ENCODE measurements at places on chromosomes 6 and 20.

GRCh38 chr6:23301556-23301955 is 732.2 kb downstream of the HDGFL1 start:
- DNase-seq, result no peak

DNA sequence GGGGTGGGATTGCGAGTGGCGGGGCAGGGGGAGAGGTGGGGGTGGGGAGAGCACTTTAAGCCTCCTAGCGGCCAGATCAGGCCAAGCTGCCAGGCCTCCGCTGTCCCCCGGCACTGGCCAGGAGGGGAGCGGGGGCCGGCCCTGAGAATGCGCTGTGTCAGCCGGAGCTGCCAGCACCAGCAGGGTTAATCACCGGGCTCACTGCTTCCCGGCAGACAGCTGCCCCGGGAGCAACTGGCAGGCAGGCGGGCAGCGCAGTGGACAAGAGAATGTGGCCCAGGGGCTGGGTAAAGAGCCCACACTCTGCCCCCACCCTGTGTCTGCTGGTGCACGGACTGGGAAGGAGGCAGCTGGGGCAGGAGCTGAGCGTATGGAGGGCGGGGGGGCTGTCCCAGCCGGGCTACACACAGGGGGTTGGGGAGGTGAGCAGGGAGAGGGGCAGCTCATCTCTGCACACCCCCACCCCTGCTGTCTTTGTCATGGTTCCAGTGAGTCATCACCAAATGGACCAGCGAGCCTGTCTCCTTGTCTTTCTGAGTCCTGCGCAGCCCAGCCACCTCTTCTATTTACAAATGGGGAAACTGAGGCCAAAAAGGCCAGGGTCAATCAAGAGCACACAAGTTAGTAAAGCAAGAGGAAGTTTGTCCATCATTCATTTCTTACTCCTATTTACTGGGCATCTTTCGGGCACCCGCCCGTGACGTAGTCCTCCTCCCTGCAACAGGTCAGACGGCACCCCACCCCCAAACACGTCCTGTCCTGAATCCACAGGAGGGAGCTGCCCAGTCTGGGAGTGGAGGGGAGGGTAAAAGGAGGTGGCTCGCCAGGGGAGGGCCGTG is 2.1 kb upstream of the LAMA5 start:
- no peak for DNase-seq

DNA sequence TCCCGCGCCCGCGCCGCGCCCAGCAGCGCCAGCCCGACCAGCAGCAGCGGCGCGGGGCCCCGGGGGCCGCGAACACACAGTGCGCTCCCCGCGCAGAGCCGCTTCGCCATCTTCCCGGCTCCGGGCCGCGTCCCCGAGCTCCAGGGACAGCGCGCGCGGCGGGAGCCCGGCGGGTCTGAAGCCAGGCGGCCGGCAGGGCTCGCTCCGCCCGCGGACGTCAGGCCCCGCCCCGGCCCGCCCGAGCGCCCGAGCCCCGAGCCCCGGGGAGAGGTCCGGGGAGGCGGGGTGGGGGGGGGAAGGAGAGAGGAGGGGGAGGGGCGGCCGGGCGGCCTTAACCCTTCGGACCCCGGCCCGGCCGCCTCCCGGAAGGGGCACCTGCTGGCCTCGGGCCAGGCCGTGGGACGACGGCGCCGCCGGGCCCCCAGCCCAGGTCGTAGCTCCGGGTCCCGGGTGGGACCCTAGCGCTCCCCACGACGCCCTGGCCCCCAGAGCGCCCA is at the start of gene LAMA5:
Gene LAMA5 (minus strand): TSS at position 177 of the 497 bp plus-strand sequence. CDS start 67 bp downstream, at position 110.
- DNase-seq, result no peak

GRCh38 chr6:7805078-7805849 is 79.4 kb downstream of the BMP6 start:
- no peak for DNase-seq

DNA sequence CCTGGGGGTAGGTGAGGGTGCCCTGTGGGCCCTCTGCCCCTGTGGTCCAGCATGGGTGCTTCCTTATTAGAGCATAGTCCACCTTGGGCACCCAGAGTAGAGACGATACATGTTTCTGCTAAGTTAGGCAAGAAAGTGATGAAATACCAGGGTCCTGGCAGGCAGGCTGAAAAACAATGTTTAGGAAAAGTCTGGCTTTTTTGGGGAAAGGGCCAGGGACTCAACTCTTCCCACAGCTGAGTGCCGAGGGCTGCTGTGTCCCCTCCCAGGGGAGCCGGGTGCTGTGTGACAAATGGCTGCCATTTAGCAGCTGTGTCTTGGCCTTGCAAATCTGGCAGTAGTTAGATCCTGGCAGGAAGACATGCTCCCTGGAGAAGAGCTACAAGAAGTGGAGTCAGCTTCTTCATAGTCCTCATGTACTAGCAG is 61.5 kb downstream of the RREB1 start:
- DNase-seq, result no peak

GRCh38 chr6:9168669-9169068 is 733.3 kb upstream of the SLC35B3 start:
- no peak for DNase-seq

GRCh38 chr6:149728499-149729234 is 10.8 kb upstream of the LATS1 start:
- DNase-seq, result no peak

DNA sequence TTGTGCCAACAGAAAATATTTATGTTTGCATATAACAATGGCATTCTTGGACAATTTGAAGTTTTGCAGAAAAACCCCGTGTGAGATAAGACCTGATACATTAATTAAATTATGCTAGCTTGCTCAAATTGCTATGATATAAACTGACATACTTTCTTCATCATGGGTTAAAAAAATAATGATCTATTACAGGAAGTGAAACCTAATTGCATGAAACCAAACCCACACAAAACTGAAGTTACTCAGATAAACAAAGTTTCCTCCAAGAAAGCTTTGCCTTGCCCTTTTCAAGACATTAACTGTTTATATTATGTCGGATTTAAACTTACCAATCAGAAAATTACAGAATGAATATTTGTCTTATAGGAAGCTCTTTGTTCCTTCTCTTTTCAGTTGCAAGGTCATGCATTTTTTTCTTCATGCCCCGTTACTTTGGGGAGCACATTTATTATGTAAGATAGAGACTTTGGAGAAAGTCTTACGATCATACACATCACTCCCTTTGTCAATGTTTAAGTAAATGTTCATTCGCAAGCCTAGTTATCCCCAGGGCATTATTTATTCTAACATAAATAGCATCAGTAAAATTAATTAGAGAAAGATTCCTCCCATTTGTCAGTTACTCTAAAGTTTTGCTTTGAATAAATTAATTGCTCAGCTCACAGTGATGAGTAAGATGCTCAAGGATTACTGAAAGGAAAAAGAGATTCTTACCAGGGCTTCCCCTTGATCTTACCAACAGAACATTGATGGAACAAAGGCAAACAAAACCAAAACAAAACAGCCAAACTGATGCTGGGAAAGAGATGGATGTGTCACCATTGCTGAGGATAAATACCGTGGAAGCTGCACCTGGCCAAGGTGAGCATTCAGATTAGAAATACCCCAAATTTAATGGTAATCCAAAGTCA is 14.8 kb upstream of the TMEM244 start:
- peak; percentile 21 for DNase-seq

GRCh38 chr20:62859721-62860120 is 1.9 kb downstream of the TCFL5 start:
- no peak for DNase-seq

- no peak for DNase-seq
Measured at GRCh38 chr20:22556565-22557056, 27.8 kb downstream of the FOXA2 start.

GRCh38 chr6:53134601-53135235 is 13.9 kb downstream of the GCM1 start:
- no peak for DNase-seq

- no peak for DNase-seq
Measured at GRCh38 chr6:168926306-168926705, 327.3 kb downstream of the THBS2 start.

DNA sequence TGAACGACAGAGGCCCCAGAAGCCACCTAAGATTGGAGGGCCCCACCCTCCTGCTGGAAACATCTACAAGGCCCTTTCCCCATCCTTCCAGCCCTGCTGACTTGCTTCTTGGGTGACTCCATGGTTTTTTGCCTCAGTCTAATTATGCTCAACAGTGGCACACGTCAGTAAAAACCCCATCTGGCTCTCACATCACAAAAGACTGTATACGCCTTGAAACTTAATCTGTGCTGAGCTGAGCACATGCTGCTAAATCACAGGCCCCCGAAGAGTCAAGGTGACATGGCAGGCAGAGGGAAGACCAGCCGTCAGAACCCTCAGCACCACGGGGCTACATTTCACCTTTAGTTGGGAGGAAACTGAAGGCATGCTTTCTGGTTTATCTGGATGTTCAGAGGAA is 323.1 kb downstream of the CDH26 start:
- DNase-seq, result no peak

GRCh38 chr6:133184798-133185372 is 56.3 kb upstream of the EYA4 start:
- DNase-seq, result peak; percentile 10

GRCh38 chr6:118197539-118197938 is 290.5 kb downstream of the SLC35F1 start:
- DNase-seq, result no peak

DNA sequence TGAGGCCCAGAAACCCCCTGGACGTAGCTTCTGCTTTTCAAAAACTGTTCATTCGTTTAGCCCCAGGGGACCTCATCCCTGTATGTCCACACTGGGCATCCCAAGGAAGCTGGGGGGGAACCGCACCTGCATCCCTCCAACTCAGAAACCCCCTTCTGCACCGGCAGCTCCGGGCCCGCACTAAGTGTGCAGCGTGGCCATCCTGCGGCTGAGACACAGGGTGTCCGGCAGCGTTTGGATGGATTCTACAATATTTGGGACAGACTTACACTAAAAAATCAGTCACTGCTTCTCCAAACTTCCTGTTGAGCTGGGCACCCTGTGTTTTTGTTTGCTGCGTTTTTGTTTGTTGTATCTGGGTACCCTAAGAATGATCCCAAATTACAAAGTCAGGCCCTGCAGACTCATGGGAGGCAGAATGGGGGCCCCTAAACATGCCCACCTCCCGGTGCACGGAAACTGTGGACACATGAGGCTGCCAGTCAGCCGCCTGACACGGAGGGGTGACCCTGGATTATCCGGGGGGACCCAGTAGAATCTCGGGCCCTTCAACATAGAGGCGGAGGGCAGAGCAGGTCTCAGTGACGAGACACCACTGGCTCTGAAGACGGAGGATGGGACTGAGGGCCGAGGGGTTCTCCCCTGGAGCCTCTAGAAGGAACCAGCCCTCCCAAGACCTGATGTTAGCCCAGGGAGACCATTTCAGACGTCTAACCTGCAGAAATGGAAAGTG is 88.2 kb upstream of the BHLHE23 start:
- no peak for DNase-seq

DNA sequence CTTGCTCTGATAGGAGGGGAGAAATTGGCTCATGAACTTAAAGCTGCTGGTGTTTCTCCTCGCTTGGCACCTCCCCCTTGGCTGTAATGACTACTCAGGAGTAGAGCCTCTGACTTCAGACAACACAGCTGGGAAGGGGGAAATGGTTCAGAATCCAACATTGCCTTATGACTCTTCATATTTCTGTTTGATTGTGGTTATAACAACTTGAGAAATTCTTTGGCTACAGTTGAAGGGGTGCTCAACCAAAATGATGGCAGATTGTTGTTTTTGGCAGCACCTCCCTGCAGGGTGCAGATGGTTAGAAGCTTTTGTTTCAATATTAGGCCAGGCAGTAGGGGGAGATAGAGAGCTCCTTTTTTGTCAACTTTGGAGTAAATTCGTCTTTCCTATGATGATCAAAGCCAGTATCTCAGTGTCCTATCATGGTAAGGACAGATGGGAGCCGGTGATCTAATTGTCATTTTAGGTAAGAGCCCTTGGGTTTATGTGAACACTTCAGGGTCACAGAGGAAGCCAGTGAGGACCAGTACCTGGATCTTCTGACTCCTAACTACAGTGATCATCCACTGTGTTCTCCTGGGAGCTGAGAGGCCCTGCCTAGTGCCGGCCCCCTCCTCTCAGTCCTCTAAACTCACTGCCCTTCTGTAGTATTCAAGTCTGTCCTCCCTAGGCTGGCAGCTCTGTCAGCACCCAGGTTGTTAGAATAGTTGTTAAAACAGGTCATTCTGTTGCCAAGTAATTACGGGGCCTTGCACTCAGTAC is 39.9 kb downstream of the RPRD1B start:
- DNase-seq, result peak; percentile 59

- no peak for DNase-seq
Measured at GRCh38 chr6:144075187-144075586, 20.2 kb downstream of the SF3B5 start.

DNA sequence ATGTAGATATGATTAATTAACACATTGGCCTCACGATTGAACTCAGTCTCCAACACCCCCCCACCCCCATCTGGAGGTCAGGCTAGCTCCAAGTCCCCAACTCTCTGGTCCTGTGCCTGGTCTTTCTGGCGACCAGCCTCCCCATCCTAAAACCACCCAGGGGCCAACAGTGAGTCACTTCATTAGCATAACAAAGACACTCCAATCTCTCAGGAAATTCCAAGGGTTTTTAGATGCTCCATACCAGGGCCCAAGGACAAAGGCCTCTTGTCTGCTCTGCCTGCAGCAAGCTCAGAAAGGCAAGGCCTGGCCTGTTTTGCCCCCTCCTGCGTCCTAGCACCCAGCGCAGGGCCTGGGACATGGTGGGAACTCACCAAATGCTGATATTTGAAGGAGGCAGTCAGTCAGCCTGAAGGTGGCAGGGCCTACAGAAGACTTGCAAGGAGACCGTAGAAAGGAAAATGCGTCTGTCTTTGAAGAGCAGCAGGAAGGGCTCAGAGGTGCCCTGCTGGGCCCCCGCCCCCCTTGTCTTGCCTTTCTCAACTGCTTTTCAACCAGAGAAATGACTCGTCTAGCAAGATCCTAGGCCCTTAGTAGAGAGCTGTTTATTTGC is 184.7 kb downstream of the CDH4 start:
- DNase-seq, result no peak

- DNase-seq, result no peak
Measured at GRCh38 chr6:134495203-134495889, 177.4 kb upstream of the SGK1 start.

GRCh38 chr6:163170294-163170883 is 244.1 kb upstream of the QKI start:
- DNase-seq, result peak; percentile 44

- DNase-seq, result peak; percentile 72
Measured at GRCh38 chr6:138590796-138591709, 91.8 kb upstream of the NHSL1 start.

GRCh38 chr6:167226383-167226685 is 64.8 kb upstream of the UNC93A start:
- no peak for DNase-seq

DNA sequence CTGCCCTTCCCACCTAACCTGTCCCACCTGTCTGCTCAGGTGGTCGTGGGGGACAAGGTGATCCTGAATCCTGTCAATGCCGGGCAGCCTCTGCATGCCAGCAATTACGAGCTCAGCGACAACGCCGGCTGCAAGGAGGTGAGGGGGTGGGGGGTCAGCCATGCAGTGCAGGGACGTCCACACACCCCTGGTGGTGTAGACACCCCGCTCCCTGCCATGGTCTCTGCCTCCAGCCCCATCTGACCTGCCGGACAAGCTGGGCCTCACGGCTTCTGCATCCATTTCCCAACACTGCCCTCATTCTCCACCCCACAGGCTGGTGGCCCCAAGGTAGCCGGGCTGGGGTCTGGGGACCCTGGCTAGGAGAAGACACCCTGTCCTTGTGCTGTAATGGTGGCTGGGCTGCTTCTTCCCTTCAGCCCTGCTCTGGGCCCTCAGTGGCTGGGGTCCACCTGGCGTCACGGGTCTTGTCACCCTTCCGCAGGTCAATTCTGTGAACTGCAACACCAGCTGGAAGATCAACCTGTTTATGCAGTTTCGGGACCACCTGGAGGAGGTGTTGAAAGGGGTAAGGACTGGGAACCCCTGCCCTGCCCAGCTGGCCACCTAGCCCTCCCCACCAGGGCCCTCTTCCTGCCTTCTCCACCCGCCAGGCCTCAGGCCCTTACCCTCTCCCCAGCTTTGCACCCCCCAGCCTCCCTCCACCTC is 38.0 kb downstream of the ITPR3 start:
- DNase-seq, result no peak

- no peak for DNase-seq
Measured at GRCh38 chr6:13274707-13275434, 53.5 kb downstream of the TBC1D7 start.

Measured in activated CD4-positive, alpha-beta T cell treated with anti-CD3 and anti-CD28 coated beads, Interleukin-2, Interleukin-6, amounts not matched to agents 100 ng/mL and 50 ng/mL, durations not matched to agents 16 hours and 8 hours (primary cell).